Cortex of kidney (tissue), 1 donor: ENCODE measurements at places on chromosomes 1 and 21.

- DNase-seq = no peak
These were observed 86.9 kb upstream of the NEGR1 start for GRCh38 chr1:72369069-72369757.

DNA sequence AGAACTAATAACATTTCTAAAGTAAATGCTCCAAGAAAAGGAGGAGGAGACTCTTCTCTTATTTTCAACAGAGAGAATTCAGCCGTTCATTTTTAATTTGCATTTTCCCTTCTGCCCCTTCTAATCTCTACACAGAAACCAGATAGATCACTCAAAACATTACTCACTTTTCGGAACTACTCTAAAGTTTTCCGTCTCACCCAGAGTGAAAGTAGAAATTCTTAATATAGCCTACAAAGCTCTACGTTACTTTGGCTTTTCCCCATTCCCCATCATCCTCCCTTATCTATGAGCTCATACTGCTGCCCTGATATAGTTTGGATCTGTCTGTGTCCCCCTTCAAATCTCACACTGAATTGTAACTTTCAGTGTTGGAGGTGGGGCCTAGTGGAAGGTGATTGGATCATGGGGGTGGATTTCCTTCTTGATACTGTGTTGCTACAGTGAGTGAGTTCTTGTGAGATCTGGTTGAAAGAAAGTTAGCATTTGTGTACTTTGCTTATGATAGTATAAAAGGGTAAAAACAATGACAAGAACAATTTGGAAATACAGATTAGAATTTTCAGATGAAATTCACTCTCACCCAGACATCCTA lies 188.2 kb downstream of the AMY1C start:
- no peak for DNase-seq

DNA sequence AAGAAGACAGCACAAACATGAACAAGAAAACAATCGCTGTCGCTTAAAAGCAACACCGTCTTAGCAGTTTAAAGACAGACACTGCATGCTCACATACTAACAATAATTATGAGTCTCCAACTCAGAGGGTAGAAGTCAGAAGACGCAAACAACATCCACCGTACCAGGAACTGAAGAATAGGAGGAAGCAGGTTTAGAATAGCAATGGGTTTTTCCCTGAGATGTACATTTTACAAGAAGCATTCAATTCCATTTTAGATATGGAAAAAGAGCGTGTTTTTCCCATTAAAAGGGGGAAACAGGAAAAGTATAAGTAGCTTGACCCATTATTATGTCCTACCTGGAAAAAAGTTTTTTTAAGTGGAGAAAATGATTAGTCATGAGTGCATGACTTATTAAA lies 34.5 kb upstream of the KCNE1 start:
- DNase-seq = no peak

DNA sequence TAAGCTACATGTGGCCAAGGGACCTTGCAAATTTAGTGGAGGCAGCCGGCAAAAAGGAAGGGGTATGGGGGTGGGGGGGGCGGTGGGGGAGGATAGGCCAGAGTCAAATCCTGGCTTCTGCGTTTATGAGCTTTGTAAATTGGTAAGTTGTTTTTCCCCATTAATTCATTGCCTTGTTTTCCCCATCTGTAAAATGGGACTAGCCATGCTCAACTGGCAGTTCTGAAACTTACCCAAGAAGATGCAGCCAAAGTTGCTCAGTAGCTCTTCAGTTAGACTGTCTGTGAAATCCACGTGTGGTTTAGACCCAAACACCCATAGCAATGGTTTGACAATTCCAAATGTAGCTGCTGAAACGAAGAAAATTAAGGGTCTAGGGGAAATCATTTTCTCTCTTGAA lies 52.3 kb upstream of the FAM89A start:
- no peak for DNase-seq

DNA sequence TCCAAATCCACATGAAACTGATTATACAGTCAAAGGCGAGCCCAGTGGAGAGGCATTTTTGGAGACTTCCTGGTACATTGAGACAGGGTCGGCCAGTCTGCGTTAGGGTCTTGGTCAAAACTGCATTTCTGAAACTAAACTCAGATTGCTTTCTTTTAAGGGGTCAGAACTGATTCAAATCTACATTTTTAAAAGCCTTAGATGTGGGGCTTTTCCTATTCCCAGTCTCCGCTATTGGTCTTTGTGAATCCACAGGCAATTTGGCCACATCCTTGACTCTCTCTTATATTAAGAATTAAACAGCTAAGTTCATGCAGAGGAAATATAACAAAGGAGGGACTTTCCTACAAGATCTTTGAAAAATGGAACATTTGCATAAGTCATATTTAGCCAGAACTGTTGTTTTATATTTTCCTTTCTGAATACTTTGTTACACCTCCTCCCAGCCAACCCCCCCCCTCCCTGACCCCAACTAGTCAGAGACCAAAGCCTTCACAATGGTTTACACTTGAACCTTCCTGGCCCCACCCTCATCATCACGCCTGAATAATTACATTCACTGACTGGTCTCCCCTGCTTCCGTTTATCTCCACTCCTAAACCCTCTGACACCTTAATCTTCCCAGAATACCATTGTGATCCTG lies 30.9 kb downstream of the SELL start:
- DNase-seq = no peak

DNA sequence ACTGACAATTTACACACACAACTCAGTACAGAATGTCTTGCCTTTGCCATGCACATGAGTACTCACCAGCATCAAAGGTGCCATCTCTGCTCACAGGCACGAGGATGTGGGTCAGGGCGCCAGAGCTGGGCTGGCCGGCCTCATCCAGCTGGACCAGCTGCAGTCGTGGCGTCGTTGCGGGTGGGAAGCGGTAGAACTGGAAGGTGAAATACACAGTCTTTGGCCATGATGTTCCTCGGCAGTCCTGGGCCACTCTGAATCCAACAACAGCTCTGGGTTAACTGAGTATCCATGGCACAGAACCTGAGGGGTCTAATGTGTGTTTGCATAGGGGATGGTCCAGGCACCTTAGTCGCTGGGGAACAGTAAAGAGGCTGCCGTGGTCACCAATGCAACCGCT lies 87.7 kb downstream of the NPHP4 start:
- no peak for DNase-seq
